Right atrium auricular region (tissue), 2 donors: ENCODE measurements at places on chromosomes 3 and 15. TPM values are rescaled to one million over a fixed set of nuclear protein-coding genes. Genes with fewer than 3 reads are reported as not detected.

- no peak for DNase-seq
- peaks cover 10% of the 10 kb centered on the region for H3K4me1 ChIP-seq
- no peaks in the 10 kb centered on the region for H3K36me3 ChIP-seq
- H3K27me3 ChIP-seq, result no peaks in the 10 kb centered on the region
Measured at GRCh38 chr3:72310419-72311380, 525.8 kb upstream of the PROK2 start.

DNA sequence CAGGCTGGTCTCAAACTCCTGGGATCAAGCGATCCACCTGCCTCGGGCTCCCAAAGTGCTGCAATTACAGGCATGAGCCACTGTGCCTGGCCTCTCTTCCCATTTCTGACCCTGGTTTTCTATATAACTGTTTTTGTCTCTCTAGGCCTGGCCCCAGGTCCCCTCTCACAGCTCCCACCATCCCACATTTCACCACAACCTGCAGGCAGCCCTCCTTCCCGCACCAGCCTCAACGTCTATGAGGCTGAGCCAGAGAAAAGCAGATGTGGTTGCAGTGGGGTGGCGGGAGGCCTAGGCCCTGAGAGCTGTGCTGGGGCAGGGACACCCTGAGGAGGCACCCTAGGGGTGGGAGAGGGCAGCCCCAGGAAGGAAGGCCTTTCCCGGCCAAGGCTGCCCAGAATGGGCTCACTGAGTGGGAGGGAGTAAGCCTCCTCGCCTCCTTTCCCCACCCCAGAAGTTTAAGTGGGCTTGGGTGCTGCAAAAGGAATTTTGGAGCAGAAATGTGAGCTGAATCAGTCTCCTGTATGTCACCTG is 99.7 kb downstream of the LSM3 start:
- H3K27me3 ChIP-seq, result no peaks in the 10 kb centered on the region
- H3K36me3 ChIP-seq, result no peaks in the 10 kb centered on the region
- no peak for DNase-seq
- no peaks in the 10 kb centered on the region for H3K4me1 ChIP-seq
- H3K27ac ChIP-seq, result no peak overlapping the region
- no peak overlapping the region for H3K4me3 ChIP-seq

DNA sequence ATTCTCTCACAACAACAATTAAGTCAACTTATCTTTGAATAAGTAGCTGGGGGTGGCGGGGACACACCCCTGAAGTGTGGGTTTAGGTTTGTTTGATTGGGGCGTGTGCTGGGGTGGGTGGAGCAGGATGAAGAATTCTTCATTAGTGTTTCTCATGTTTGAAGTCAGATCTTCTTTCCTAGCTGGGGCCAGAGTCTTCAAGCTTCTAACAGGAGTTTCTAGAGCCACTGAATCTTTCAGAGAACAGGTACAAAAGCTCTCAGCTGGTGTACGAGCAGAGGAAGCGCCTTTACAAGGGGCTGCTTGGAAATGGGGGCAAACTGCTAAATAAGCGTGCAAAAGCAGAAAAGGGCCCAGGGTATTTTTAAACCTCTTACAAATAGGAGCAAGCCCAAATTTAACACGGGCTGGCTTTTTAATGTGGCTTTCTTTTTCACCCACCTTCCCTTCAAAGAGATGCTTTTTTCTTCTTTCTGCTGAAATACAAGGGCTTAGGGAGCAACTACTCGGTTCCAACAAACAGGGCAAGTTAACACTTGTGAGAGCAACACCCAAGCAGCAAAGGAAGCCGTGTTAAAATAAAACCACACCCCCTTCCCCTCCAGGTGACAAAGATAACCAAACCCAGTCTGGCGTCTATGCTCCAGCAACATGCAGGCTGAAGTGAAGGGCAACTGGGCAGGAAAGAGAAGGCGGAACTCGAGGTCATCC is 86.9 kb upstream of the RASGRP1 start:
- H3K36me3 ChIP-seq, result no peaks in the 10 kb centered on the region
- no peaks in the 10 kb centered on the region for H3K27me3 ChIP-seq
- DNase-seq, result no peak
- no peak overlapping the region for H3K4me3 ChIP-seq

DNA sequence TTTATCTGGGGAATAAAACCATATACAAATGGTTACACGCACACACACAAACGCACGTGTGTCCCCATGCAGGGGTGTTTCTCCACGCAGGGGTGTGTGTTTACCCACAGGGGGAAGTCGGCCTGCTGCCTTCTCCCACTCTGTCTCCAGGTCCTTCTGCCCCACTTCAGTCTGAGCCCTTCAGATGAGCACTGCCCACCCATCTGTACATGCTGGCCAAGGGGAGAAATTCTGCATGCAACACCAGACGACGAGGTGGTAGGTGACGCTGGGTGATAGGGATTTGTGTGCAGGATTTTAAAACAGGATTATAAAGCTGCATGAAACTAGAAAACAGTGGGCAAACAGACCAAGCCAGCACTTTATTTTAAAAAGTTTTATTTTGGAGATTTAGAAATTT is 122.5 kb downstream of the TJP1 start:
- H3K27ac ChIP-seq, result no peak overlapping the region
- peaks cover 55% of the 10 kb centered on the region for H3K36me3 ChIP-seq
- no peak for DNase-seq
- no peak overlapping the region for H3K4me3 ChIP-seq

GRCh38 chr15:82128401-82129148 is 82.8 kb upstream of the MEX3B start:
- no peak overlapping the region for H3K27ac ChIP-seq
- DNase-seq, result no peak
- H3K4me3 ChIP-seq, result no peak overlapping the region
- H3K36me3 ChIP-seq, result peaks cover 8% of the 10 kb centered on the region
- no peaks in the 10 kb centered on the region for H3K27me3 ChIP-seq
- no peaks in the 10 kb centered on the region for H3K4me1 ChIP-seq

DNA sequence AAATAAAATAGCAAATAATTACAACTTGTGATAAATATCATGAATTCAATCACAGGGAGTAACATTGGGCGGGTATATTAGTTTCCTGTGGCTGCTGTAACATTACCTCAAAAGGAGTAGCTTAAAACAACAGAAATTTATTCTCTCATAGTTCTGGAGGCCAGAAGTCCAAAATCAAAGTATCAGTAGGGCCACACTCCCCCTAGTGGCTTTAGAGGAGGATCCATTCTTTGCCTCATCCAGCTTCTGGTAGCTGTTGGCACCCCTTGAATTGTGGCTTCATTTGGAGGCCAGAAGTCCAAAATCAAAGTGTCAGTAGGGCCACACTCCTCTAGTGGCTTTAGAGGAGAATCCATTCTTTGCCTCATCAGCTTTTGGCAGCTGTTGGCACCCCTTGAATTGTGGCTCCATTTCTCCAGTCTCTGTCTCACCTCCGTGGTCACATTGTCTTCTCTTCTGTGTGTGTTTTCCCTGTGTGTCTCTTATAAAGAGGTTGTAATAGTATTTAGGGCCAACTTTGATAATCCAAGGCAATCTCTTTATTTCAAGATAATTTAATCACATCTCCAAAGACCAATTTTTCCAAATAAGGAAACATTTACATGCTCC is 3.1 kb upstream of the CFAP20DC start:
- no peaks in the 10 kb centered on the region for H3K36me3 ChIP-seq
- no peak overlapping the region for H3K27ac ChIP-seq
- H3K27me3 ChIP-seq, result no peaks in the 10 kb centered on the region
- H3K4me3 ChIP-seq, result no peak overlapping the region
- no peak for DNase-seq

GRCh38 chr3:37741644-37742043 is 120.0 kb upstream of the CTDSPL start:
- H3K4me1 ChIP-seq, result no peaks in the 10 kb centered on the region
- H3K27me3 ChIP-seq, result no peaks in the 10 kb centered on the region
- no peak overlapping the region for H3K4me3 ChIP-seq
- H3K36me3 ChIP-seq, result peaks cover 6% of the 10 kb centered on the region
- DNase-seq, result peak; percentile 65
- no peak overlapping the region for H3K27ac ChIP-seq

- no peak overlapping the region for H3K27ac ChIP-seq
- no peak for DNase-seq
- H3K4me1 ChIP-seq, result no peaks in the 10 kb centered on the region
- H3K27me3 ChIP-seq, result no peaks in the 10 kb centered on the region
- H3K36me3 ChIP-seq, result no peaks in the 10 kb centered on the region
Measured at GRCh38 chr3:109278546-109278945, 37.8 kb downstream of the DPPA2 start.

The IGF2BP2 gene
- 19.2 TPM for total RNA-seq

- H3K36me3 ChIP-seq, result no peaks in the 10 kb centered on the region
- no peak for DNase-seq
- no peak overlapping the region for H3K27ac ChIP-seq
- H3K4me3 ChIP-seq, result no peak overlapping the region
- no peaks in the 10 kb centered on the region for H3K27me3 ChIP-seq
- no peaks in the 10 kb centered on the region for H3K4me1 ChIP-seq
Measured at GRCh38 chr3:59093521-59093920, 43.7 kb upstream of the CFAP20DC start.

DNA sequence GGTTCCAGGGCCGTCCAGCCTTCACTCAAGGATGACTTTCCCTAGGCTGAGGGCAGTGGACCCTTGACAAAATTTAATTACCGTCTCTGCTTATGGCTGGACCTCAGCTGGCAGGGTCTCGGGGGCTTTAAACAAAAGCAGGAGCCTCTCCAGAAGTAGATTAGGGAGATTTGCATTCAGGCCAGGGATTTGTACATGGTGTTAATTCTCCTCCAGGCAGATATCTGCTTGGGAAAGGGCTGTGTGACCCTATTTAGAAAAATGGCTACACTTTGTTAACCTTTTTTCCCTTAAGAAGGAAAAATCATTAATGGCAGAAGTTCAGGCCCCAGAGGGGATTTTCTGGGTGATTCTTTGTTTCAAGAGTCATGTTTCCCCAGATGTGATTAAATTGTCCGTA is 329.1 kb upstream of the C2CD4B start:
- no peak for DNase-seq
- no peak overlapping the region for H3K4me3 ChIP-seq
- H3K27ac ChIP-seq, result no peak overlapping the region
- H3K27me3 ChIP-seq, result no peaks in the 10 kb centered on the region

The TAGLN3 gene
- total RNA-seq, result not detected

The CKMT1B gene
- 4.6 TPM for total RNA-seq

DNA sequence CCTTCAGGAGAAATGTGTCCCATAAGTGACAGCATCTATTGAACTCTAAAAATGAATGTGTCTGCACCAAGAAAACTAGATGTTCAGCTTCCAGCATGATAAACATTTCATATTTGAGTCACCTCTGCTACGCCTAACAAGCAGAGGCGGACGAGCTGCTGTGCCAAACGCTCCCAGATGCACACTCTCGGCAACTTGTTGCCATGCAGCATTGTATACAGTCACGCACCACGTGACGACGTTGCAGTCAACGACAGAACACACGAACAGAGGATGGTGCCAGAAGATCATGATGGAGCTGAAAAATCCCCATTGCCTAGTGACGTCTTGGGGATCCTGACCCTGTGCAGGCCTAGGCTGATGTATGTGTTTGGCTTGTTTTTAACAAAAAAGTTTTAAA is 137.5 kb downstream of the XXYLT1 start:
- H3K27me3 ChIP-seq, result no peaks in the 10 kb centered on the region
- H3K4me1 ChIP-seq, result peaks cover 10% of the 10 kb centered on the region
- no peak overlapping the region for H3K27ac ChIP-seq

- H3K27ac ChIP-seq, result no peak overlapping the region
- DNase-seq, result no peak
- no peaks in the 10 kb centered on the region for H3K36me3 ChIP-seq
- no peaks in the 10 kb centered on the region for H3K27me3 ChIP-seq
Measured at GRCh38 chr15:33182278-33182905, 12.1 kb downstream of the FMN1 start.

The SPTBN5 gene
- total RNA-seq, result 0.63 TPM

DNA sequence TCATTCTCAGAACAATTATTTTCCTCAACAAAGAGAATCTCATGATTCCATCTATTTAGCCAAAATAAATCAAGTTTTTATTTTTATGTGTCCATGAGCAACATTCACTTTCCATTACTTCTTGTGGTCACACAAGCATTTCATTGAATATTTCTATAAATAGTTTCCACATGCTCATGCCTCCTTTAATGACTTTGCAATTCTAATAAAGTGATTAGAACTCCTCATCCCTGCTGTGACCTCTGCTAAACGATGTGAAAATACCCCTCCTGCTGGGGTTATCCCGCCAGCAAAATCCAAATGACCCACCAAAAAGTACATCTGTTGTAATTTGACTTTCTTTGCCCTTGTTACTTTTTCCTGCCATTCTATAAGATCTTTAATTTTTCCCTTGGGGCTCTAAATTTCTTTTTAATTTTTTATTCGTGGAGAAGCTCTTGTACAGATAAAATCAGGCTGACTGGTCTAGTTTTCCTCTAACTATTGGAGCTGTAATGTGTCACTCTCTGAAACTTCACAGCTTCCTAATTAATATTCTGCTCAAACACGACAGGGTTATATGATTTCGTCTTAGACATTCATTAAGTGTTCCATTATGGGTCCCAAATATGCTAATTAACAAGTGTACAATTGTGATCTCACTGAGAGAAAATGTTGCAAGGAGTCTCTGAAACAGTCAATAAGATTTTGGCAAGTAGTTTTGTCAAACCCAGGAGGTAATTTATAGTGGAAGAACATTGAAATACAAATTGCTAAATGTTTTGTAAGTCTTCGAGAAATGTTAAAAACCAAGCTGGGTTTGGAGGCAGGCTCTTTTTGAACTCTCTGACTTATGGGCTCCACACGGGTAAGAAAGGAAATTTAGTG is 533.1 kb upstream of the NAALADL2 start:
- no peak overlapping the region for H3K4me3 ChIP-seq
- no peaks in the 10 kb centered on the region for H3K36me3 ChIP-seq
- H3K27ac ChIP-seq, result no peak overlapping the region
- no peak for DNase-seq

DNA sequence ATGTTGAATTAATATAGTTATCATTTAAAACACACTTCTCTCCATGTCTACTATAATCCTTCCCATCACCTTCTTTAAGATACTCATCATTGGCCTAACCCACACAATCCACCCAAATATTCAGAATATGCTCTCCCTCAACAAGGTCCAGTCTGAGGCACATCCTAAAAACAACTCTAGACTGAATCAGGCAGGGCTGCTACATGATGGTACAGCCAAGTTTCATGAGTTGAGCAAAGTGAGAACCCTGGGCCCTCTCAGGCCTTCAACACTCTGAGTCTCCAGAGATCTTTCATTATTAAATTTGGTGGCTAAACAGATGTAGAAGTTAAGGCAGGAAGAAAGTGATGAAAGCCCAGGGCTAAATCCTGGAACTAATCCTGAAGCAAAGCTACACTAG is 16.2 kb downstream of the ZNF148 start:
- DNase-seq, result no peak
- H3K36me3 ChIP-seq, result no peaks in the 10 kb centered on the region
- no peak overlapping the region for H3K27ac ChIP-seq
- H3K27me3 ChIP-seq, result no peaks in the 10 kb centered on the region

- H3K27me3 ChIP-seq, result no peaks in the 10 kb centered on the region
- no peak overlapping the region for H3K4me3 ChIP-seq
- no peak for DNase-seq
- H3K36me3 ChIP-seq, result no peaks in the 10 kb centered on the region
Measured at GRCh38 chr15:66849393-66849745, 147.3 kb downstream of the SMAD6 start.

The FBN1 gene
- total RNA-seq, result 57.1 TPM

The PLSCR5 gene
- not detected for total RNA-seq

The ALDH1A2 gene
- total RNA-seq, result 38.7 TPM
